ENCODE measurements at places on chromosomes 4 and X. TPM values are rescaled to one million over a fixed set of nuclear protein-coding genes. Genes with fewer than 3 reads are reported as not detected.

DNA sequence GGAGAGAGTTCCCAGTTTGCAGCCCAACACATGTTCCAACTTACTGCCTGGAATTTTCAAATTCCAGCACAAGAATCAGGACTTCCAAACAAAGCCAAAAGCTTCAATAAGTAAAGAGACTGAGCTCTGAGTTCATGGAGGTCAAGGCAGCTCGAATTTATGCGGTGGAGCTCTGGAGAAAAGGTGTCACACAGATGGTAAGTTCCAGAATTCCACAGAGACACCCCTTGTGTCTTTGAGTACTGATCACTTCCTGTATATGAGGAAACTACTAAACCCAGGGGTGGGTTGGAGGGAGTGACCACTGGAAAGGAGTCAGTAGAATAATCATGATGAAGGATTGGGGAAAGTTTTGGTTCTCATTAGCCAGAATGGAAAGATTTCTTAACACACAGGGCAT, 118.5 kb upstream of the GUCY1A1 start:
- DNase-seq, result no peak

DNA sequence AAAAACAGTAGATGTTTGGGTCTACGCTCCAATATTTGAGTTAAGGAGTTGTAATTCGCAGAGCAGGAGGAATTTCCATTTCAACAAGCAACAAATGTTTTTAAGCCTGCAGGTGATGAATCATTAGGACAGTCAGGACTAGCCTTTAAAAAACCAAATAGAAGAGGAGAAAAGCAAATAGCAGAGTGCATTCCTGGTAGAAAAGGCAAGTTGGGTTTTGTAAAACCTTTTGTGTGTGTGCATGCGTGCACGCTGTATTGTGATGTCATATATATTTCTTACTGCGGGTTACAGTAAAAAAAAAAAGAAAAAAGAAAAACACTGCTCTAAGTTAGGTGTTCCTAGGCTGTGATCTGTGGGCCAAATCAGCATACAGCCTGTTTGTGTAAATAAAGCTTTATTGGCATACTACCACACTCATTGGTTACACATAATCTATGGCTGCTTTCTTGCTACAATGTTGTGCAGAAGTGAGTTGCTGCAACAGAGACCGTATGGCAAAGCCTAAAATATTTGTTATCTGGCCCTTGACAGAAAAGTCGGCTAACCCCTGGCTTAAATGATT, 135.6 kb downstream of the MID1 start:
- peak; percentile 10 for DNase-seq

DNA sequence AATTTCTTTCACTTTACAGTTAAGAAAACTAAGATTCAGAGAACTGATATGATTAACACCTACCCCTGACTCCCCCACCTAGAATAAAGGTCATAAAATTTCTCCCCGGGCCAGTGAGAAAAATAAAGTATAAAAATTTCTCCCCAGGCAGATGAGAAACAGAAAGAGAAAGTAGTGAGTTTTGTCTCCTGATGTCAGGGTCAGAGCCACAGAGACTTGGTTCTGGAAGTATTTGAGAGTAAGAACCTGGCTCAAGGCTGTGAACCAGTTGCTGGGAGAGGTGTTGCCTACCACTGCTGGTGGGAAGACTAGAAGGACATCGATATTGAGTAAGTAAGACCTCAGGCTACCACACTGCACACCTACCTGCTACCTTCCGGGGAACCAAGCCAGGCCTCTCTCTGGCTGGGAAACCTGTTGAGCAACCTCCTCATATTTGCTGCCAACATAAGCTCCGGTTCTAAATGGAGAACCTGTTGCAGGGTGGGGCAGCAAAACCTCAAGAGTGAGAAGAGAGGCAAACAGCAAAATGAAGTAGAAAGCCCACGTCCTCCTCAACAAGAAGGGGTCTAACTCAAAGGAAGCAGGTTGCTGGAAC, 104.2 kb upstream of the PUDP start:
- DNase-seq, result no peak

DNA sequence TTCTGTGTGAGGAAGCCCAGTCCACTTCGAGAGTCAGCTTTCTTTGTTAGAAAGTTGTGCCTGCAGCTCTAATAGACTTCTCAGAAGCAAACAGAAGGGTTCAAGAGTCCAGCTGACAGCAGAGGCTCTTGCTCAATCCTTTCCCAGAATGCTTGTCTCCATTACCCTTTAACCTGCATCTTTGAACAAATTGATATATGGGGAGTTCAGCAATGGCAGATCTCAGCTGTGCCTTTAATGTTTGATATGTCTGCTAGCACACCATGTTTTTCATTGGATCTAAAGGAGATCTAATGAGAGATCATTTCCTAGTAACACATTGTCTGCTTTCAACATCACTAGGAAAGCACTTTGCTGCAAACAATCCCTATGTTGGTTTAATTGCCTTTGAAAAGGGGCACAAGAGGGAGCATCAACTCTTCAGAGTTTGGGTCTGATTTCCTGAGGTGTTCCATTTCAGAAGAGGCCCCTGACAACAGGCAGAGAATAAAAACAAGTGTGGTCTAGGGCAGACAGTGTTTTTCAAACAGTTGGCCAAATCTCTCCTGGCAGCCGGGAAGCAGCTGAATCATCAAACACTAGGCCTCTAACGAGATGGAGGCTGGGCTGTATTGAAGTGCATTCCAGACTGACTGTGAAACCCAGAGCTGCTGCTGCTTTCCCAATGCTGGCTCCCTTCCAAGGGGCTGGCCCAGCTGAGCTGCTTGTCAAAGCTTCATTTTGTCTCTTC, 55.5 kb downstream of the LUZP4 start:
- DNase-seq, result peak; percentile 100

REPS2 gene
- total RNA-seq, result 1.7 TPM
